H9 (cell line): ENCODE measurements at places on chromosomes 3 and 15. TPM values are rescaled to one million over a fixed set of nuclear protein-coding genes. Genes with fewer than 3 reads are reported as not detected.
A peak's percentile ranks its signal among the peaks of the same experiment; 100 is the strongest.

Gene CLN6
- total RNA-seq = 68.7 and 71.9 TPM in 2 replicates

- H3K36me3 ChIP-seq = no peaks in the 10 kb centered on the region
- H3K27me3 ChIP-seq = no peaks in the 10 kb centered on the region
- DNase-seq = peak; percentile 8
- no peaks in the 10 kb centered on the region for H3K4me1 ChIP-seq
- no peak overlapping the region for H3K4me3 ChIP-seq
- H3K27ac ChIP-seq = no peak overlapping the region
Measured at GRCh38 chr15:84391191-84391590, 155.6 kb downstream of the GOLGA6L4 start.

GRCh38 chr3:42053476-42053875, 37.7 kb upstream of the TRAK1 start:
- H3K27me3 ChIP-seq = no peaks in the 10 kb centered on the region
- H3K36me3 ChIP-seq = no peaks in the 10 kb centered on the region
- no peak overlapping the region for H3K4me3 ChIP-seq
- no peak overlapping the region for H3K27ac ChIP-seq
- DNase-seq = no peak

Gene CCDC54
- not detected in 2 replicates for total RNA-seq

DNA sequence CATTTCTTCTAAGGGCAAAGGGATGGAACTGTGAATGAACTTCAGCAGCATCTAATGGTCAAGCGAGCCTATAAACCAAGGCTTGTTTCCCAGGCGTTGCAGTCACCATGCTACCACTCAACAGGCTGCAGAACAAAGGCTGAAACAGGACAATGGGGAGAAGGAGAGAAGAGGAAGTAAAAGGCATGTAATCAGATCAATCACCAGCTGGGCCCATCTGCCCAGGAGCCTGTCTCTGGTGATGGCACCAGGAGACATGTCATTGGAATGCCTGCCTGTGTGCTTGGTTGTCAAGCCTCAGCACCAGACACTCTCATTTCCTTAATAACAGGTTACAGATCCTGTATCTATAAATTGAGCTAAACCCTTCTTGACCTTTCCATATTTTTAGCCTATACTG, 81.7 kb upstream of the UMPS start:
- H3K36me3 ChIP-seq = peaks cover 3% of the 10 kb centered on the region; the same call in 1 of the 2 replicates
- H3K27ac ChIP-seq = no peak overlapping the region
- H3K27me3 ChIP-seq = no peaks in the 10 kb centered on the region
- DNase-seq = no peak
- H3K4me3 ChIP-seq = no peak overlapping the region

Gene FEZF2
- 0.11 TPM in 1 of 2 replicates, not detected in the other for total RNA-seq

- no peak overlapping the region for H3K4me3 ChIP-seq
- H3K27me3 ChIP-seq = no peaks in the 10 kb centered on the region
- H3K36me3 ChIP-seq = no peaks in the 10 kb centered on the region
Measured at GRCh38 chr3:184766555-184767261, 45.3 kb upstream of the VPS8 start.
